ENCODE measurements at places on chromosomes 5 and 9.

- no peak for DNase-seq
These were observed 2.5 kb downstream of the SMC5 start for GRCh38 chr9:70261131-70261870.

DNA sequence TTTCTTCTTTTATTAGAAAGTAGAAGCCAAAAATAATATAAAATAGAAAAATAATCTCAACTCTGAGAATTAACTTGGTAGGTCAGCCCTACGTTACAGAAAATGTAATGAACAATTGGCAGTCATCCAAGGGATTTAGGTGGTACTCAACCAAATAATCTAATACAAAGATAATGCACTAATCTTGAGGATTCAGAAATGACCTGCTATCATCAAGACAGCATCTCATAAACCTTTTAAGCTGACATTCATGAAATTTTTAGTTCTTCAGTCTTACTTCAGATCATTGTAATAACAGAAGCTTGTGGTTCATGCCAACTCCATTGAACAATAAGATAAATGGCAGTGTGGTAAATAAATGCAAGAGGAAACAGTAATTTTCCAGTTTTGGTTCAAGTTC, 1058.0 kb downstream of the MAT2B start:
- DNase-seq, result no peak

DNA sequence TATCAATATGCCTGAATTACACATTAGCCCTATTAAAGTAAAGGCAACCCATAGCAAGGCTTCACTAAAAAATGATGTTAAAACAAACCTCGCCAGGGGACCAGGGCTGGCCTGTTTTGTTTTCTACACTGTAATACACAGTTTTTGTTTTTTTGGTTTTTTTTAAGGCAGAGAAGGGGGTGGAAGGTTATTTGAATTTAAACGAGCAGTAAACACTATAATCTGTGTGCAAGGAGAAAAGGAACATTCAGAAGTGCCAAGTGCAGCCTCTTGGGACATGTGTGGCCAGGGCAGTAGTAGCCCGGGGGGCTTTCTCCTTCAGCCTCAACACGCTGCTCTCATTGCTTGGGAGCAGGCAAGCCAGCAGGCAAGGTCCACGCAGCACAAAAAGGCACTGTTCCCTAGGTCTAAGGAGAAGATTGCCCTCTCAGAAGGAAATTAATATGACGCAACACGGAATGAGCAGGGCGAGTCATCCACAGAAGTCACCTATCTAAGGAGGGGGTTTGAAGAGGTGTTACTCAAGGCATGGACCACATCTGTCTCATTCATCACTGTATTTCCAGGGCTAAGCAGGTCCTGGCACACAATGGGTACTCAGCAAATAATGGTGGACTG, 16.2 kb downstream of the SIL1 start:
- DNase-seq, result no peak

DNA sequence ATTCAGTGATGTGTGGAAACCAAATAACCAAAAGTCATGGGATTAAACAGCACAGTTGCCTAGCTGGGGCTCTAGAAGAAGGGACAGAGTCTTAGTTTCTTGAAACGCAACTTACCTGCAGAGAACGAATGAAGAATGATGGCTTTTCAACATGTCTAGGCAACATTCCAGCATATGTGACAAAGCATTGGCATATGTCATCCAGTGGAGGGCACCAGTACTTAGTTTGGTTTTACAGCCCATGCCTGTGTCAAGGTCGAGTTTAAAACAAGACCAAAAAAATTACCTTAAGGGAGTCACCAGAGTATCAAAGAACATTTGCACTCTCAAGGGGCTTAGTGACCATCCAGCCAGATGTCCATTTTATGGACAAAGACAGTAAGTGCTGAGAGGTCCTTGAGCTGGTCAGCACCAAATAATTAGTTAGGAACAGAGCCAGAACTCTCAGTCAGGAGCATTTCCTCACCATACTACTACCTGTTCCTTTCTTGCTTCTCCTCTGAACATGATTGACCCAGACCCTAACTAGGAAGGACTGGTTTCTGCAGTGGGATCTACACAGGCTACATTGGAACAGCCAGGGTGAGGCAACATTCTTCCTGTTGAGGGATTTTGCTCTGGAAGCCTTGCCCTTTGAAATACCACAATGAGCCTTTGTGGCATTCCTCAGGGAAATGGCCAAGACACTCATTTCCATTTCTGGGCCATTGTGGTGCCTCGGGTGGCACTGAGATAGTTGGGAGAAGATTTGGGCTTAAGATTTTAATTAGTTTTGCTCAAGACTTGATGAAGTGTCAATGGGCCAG, 75.4 kb upstream of the ANKH start:
- DNase-seq, result no peak

DNA sequence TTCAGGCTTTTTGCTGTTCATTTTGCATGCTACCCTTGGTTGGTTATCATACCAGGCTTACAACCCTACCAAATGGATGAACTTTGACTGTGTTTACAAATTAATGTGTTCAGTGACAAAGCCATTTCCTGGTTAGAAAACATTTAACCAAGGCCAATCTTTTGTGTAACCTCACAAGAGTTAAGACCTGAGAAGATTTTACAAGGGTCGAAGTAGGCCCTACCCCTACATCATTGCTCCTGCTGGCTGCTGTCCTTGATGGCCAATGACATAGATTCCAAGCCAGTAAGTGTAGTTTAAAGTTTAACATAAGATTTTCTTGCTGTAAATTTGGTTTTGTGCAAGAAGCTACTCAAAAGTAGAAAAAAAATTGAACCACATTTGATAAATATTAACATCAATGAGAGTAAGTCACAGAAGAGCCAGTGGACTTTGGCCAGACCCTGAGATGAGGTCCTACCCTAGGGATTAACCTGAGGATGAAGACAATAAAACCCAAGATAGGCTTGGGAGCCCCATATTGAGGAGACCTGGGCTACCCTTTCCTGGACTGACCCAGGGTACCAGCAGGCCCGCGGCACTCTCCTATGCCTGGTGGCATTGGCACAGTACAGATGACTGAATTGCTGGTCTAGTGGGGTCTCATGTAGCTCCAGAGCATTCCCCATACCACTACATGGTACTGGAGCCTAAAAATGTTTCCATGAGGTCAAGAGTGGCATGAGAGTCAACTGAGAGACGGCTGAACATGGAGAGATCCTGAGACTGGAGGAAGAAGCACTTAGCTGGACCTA, 8.3 kb downstream of the C1QTNF3 start:
- DNase-seq, result no peak

DNA sequence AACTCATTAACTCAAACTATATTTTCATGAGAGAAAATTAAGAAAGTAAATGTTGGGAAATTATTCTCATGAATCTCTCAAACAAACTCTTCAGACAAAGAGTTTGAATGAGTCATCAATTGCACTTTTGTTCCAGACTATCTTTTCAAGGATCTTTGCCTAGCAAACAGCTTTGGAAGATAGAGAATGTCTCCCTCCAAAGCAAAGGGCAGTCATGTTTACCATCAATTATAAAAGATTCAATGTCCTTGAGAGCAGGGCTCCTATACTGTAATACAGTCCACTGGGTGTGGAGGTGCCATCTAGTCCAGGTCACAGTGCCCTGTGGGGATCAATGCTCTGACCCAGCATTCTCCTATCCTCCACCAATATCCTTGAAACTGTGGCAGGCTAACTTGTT, 1429.3 kb downstream of the EFNA5 start:
- no peak for DNase-seq

DNA sequence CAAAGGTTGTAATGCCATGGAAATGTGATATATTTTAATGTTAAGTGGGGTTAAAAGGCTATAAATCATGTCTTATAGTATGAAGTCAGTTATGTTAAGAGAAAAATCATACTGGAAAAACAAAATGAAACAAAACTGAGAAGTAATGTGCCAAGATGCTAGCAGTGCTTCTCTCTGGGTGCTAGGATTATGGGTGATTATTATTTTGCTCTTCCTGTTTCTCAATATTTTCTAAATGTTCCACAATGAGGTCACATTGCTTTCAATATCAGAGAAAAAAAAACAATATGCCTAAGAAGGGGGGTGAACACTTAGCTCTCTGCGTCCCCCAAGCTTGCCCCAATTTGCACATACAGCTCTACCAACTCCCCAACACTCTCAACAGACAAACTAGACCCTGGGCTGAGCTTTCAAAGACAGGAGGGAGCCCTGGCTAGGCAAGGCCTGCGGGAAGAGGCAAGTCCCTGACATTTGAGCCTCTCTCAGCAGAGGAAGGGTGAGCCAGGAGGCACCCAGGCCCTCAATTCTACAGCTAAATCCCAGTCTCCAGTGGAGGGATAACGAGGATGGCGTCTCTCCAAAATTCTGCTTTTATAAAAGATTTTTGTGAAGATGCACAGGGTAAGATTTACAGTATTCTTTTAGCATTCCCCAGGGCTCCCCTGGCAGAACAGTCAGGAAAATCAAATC, 24.4 kb downstream of the WHRN start:
- no peak for DNase-seq

GRCh38 chr5:35026941-35027340, 20.8 kb downstream of the AGXT2 start:
- no peak for DNase-seq

GRCh38 chr5:172891716-172892421, 57.8 kb downstream of the ERGIC1 start:
- DNase-seq, result no peak

DNA sequence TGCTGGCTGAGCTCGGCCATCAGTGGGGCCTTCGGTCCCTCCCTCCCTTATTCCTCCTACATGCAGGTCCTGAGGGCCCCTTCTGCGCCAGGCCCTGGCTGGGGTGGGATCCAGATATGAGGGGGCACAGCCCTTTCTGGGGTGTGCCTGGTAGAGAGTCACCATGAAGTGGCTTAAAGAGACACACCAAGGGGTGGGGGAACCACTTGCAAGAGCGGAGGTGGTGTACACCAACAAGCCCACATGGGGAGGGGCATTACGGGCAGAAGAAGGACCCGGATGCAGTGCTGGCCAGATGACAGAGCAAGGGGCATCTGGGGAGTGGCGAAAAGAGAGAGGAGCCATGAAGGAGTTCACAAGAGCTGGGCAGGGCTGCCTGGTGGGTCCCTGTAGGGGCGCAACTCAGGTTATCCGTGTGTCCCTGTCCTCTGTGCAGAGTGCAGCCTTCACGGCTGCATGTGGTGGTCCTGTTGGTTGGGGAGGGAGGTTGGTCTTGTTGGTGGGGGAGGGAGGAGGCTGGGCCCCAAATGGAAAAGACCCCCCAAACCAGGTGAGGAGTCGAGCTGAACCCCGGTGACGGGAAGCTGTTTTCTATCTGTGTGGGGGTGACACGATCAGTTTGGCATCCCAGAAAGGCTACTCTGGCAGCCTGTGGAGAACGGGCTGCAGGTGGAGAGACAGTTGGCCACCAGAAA, 158.1 kb downstream of the DAB2IP start:
- no peak for DNase-seq

GRCh38 chr9:30348904-30349303, 2035.5 kb upstream of the ACO1 start:
- DNase-seq, result no peak

- no peak for DNase-seq
These were observed 824 bp downstream of the MXD3 start for GRCh38 chr5:177310757-177311391.

- DNase-seq, result no peak
These were observed 21.9 kb upstream of the BOD1 start for GRCh38 chr5:173638126-173639040.

- no peak for DNase-seq
These were observed 516.6 kb upstream of the DAB2 start for GRCh38 chr5:39941416-39941815.

DNA sequence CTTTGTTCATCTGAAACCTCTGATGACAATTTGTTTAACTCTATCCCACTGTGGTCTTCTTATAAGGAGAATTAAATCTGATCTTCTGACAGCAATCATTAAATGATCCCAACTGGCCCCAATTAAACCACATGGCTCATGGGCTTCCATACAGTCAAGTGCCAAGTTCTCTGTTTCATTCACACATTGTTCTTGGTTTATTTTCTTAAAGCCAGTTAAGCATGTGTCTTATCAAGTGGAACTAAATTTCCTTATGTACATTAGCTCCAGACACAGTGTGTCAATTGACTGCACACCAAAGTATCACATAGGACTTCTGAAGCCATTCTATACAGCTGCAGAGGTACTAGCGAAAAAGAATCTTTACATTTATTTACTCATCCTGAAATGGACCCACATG, 51.2 kb downstream of the MEF2C start:
- no peak for DNase-seq

GRCh38 chr5:89584339-89584956, 701.5 kb upstream of the MEF2C start:
- DNase-seq, result no peak

DNA sequence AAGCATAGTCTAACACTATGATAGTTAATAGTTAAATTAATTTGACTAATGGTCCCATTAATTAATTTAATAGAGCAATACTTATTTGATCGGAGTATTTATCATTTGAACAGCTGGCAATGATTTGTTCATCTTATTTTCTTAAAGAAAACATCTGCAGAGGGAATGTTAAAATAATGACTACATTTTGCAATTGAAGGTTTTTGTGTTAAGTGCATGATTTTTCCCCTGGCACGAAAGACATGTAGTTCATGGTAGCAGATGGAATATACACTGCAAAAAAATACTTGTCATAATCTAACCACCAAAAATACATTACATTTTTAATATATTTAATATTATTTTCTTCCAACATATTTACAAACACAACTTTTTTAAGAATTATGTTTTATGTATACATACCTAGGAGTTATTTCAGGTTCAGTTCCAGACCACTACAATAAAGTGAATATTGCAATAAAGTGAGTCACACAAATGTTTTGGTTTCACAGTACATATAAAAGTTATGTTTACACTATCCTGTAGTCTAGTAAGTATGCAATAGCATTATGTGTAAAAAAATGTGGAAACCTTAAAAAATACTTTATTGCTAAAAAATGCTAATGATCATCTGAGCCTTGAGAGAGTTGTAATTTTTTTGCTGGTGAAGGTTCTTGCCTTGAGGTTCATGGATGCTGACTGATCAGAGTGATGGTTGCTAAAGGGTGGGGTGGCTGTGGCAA, 292.6 kb upstream of the DAB2 start:
- DNase-seq, result no peak

Data from cerebellar nuclear complex (tissue), 1 donor.